ENCODE measurements at places on chromosomes 6 and 20. TPM values are rescaled to one million over a fixed set of nuclear protein-coding genes. Genes with fewer than 3 reads are reported as not detected.

Gene GDAP1L1
- total RNA-seq: not detected

Gene E2F3
- 1.5 TPM for total RNA-seq

Gene ID1
- 173 TPM for total RNA-seq

Gene CTSA
- 234 TPM for total RNA-seq

Gene HCK
- not detected for total RNA-seq

Gene DUSP15
- total RNA-seq: 0.26 TPM

Gene LPA
- total RNA-seq: not detected

Gene COL19A1
- total RNA-seq: 0.16 TPM

Gene SLC35D3
- not detected for total RNA-seq

Gene TAGAP
- not detected for total RNA-seq

Gene SIRPB2
- total RNA-seq: not detected

Gene IL20RA
- 0.17 TPM for total RNA-seq

Measured in bronchial smooth muscle cell (primary cell).